Stimulated activated CD8-positive, alpha-beta memory T cell treated with anti-CD3 and anti-CD28 coated beads, Interleukin-2, amount 100 ng/mL, for 1 hour (primary cell): ENCODE measurements at places on chromosomes 3 and 15.

DNA sequence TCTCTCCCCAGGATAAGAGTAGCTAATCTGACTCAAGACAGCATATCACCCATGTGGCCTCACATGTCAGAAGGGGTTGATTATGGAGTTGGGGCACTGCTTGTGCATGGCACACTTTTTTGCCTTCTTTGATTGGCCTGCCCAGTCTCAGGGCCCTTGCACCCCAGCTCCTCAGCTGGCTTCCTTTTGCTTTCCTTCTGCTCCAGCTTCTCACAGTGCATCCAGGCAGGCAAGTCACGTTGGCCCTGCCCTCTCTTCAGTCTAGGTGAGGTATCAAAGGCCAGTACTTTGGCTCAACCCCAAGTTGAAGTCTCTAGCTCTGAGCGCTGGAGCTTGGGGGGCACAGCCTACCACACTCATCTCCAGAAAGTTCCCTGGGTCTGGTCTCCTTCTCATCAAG, 42.2 kb downstream of the NGRN start:
- no peak for DNase-seq

DNA sequence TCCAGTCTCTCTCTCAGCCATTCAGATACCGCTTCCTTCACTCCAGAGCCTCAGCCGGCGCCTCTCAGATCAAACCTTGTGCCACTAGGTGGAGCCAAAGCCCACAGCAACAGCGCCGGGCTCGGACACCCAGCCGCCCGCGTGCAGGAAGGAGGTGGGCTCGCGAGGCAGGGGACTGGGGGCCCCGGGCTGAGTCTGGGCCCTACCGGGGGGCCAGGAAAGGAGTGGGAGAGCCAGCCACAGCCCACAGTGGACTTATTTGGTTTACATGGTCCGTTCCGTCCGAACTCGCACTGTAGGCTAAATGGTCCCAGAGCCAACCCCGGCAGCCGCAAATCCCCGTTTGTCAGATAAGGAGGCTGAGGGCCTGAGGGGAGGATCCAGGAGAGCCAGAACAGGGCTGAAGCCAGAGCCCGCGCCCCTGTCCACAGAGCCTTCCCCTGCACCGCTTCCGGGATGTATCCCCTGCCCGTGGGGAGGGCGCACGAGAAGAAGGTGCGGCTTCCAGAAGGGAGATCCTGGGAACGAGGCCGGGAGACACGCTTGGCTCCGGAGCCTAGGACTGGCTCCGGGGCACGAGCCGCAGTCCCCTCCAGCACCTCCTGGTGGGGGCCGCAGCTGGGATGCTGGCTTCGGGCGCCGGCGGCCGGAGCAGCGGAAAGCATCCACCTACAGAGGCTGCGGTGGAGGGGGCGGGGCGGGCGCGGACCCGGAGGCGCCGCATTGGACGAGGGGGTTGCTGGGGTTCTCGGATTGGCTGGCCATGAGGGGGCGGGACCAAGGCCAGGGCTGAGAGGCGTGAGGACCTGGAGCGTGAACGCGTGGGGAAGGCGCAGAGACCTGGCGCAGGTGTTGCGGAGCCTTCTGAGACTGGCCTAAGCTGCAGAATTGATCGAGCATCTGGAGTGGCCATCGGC, 6.5 kb upstream of the CYP11A1 start:
- peak; percentile 83 for DNase-seq

DNA sequence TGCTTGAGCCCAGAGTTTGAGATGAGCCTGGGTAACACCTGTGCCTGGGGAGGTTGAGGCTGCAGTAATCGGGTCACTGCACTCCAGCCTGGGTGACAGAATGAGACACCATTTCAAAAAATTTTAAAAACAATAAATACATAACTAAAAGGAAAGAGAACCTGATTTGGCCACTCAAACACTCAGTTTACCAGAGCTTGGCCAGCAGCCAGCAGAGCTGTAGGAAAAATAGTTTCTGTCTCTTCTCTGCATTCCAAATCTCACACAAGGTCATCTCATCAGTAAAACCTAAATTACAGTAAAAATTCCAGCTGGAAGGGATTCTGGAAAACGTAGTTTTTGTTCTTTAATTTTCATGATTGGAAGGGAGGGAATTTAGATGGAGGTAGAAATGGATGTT, 7.8 kb upstream of the PPM1L start:
- DNase-seq, result no peak

- DNase-seq, result no peak
Observed at GRCh38 chr15:71480556-71480955, 329.8 kb upstream of the NR2E3 start.

DNA sequence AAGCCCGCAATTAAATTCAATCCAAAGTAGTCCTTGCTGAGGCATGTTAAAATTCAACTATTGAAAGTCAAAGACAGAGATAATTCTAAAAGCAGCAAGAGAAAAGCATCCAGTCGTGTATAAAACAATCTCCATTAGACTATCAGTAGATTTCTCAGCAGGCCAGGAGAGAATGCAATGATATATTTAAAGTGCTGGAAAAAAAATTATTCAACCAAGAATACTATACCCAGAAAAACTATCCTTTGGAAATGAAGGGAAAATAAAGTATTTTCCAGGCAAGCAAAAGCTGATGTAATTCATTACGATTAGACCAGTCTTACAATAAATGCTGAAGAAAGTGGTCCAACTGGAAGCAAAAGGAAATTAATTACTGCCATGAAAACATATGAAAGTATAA, 113.5 kb downstream of the TRIM42 start:
- no peak for DNase-seq
